ENCODE measurements at places on chromosomes 5 and 9.

DNA sequence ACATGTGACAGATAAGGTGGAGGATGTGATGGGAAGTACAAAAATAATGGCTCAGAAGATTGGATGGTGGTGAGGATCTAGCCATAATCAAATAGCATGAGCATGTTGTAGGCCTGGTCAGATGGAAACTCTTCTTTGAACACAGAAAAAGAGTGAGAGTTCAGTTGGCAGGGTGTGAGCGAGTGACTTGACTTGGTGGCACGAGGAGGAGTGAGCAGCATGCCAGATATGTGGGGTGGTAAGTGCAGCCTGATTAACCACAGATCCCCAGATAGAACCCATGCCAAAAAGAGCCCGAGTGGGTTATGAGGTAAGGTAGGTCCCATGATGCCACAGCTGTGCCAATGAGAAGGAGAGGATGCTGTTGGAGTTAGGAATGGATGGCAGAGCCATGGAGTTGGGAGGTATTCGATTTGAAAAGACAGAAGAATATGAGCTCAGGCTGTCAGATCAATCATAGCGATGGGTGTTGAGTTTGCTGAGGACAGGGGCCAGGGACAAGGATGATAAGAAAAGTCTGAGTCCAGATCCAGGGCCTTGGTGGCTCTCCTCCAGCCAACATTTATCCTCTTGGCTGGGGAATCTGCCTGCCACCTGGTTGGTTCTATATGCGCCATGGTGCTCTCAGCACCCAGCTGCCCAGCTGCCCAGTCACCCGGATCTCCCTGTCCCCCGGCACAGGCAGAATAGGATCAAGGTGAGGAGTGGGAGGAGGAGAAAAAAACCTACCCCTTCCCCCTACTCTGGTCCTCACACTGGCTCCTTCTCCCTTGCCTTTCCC is 16.5 kb downstream of the GARNL3 start:
- peak; percentile 30 for DNase-seq

- DNase-seq = peak; percentile 17
These were observed at the start of gene FIBCD1 for GRCh38 chr9:130938652-130939404. Gene FIBCD1, minus strand, starts transcription at chr9:130939247. Its CDS starts 640 bp downstream, at chr9:130938607.

DNA sequence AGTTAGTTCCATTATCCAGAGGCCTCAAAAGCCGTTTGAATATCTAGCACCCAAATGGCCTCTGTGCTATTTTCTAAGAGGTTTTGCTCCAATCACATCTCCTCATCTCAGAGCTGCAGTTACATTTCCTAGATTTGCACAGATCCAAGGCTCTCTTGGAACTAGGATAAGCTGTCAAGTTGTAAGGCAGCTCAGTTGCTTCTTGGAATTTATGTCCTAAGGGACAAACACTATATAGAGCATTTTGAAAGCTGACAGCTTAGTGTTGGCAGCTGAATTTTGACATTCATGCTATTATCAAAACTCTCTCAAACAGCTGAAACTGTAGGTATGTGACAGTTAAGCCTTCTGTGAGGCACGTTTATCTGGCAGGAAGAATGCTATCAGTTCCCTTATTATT is 97.0 kb downstream of the MACIR start:
- DNase-seq = no peak

- DNase-seq = peak; percentile 82
These were observed 149.9 kb upstream of the KLF4 start for GRCh38 chr9:107639426-107639825.

DNA sequence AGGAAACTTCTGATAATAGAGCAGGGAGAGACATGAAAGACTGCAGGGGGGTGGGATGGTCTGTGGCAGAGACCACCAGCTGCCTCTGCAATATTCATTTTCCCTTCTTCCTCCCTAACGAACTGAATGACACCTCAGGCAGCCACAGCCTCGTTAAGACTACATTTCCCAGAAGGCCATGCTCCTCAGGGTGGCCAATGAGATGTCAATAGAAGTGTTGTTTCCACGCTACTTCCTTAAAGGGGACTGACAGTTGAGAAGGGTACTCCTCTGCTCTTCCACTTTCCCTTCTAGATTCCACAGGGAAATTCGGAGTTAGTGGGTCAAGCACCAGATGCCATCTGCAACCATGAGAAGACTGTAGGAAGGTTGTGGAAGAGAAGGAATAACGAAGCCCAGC is 52.0 kb upstream of the DAPK1 start:
- DNase-seq = peak; percentile 43

GRCh38 chr5:10743526-10743925 is 17.5 kb downstream of the DAP start:
- DNase-seq = no peak

GRCh38 chr9:128218518-128219389 is 15.6 kb downstream of the DNM1 start:
- peak; percentile 98 for DNase-seq

DNA sequence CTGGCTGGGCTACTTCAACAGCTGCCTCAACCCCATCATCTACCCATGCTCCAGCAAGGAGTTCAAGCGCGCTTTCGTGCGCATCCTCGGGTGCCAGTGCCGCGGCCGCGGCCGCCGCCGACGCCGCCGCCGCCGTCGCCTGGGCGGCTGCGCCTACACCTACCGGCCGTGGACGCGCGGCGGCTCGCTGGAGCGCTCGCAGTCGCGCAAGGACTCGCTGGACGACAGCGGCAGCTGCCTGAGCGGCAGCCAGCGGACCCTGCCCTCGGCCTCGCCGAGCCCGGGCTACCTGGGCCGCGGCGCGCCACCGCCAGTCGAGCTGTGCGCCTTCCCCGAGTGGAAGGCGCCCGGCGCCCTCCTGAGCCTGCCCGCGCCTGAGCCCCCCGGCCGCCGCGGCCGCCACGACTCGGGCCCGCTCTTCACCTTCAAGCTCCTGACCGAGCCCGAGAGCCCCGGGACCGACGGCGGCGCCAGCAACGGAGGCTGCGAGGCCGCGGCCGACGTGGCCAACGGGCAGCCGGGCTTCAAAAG is 36.9 kb upstream of the TTC1 start:
- DNase-seq = peak; percentile 43
